ENCODE measurements at places on chromosomes 2 and 18.

DNA sequence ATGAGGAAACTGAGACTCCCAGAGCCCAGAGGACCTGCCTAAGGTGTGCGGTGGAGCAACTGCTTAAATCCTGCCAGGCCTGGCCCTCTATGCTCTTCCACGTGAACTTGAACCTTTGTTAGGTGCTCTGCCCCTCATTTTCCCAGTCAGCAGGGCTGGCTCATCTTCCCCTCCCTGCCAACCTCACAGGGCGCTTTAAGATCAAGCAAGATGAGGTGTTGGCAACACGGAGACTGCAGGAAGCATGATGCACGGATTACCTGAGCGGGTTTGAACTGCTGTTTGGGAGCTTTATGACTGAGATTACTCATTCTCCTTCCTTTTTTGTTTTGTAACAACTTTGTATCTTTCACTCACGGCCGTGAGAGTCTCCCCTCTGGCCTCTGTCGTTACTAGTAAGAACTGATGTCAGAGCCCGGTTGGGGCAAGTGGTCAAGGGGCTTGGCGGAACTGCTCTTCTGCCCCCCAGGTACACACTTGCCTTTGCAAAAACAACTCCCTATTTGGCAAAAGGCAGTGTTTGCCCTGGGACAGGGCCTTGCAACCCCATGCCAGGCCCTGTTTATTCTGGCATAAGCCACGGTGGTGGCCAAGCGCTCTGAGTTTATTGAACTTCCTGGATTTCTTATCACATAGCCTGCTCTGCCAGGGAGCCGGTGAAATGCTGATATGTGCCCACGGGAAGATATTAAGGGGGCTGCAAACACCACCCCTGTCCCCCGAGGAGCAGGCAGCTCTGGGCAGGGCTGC lies 127.8 kb downstream of the INHBB start:
- no peak for DNase-seq

DNA sequence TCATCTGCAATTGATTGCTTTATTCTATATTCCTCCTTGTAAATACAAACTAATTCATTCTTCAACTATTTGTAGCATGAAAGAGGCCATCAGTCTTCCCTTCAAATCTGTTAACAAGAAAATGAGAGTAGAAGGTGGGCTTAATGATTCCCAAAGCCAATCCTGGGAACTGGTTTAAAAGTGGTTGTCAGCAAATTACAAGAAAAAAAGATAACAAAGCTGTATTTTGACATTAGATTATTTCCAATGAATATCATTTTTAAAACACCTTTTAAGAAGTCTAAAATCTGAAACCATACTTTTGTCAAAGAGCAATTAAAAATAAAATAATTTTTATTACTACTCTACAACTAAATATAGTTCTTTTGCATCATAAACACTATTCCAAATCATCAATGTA lies 139.2 kb downstream of the DYM start:
- DNase-seq: no peak

DNA sequence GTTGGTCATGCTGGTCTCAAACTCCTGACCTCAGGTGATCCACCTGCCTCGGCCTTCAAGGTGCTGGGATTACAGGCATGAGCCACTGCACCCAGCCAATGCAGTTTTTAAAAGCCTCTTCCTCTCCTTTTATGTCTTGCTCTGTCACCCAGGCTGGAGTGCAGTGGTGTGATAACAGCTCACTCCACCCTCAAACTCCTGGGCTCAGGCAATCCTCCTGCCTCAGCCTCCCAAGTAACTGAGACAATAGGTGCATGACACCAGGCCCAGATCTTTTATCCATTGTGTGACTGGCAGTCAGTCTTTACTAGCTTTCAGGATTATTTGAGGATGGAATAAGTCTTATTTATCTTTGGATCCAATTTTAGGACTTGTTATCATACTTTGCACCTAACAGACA lies 13.2 kb downstream of the KCTD18 start:
- no peak for DNase-seq

DNA sequence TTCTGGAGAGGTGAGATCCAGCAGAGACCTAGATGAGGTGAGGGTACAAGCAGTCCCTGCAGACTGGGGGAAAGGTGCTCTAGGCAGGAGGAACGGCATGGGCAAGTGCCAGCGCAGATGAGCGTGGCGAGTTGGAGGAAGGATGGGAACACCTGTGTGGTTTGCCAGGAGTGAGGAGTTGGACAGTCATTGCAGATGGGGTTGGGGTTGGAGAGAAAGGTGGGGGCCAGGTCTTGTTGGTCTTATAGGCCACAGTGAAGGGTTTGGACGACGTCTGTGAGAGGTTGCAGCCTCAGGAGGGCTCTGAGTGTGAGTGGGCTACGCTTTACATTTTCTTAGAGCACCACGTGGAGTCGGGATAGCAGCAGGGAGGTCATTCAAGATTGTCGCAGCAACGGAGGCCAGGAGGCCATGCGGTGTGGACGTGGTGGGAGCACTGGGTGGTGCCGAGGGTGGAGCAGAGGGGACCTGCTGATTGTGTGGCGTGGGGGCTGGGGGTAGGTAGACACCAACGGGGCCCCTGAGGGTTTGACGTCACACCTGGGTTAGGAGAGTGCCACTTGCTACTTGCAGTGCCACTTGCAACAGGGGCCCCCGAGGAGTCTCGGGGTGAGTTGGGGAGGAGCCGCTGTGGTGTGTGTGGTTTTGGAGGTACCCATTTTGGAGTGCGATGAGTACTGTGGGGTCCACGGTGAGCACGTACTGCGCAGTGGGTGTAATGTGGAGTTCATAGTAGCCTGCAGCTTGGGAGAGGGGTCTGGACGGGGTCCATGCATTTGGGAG lies 66.2 kb downstream of the LPIN1 start:
- no peak for DNase-seq

GRCh38 chr2:143545059-143545948 lies 416.1 kb downstream of the ARHGAP15 start:
- no peak for DNase-seq

DNA sequence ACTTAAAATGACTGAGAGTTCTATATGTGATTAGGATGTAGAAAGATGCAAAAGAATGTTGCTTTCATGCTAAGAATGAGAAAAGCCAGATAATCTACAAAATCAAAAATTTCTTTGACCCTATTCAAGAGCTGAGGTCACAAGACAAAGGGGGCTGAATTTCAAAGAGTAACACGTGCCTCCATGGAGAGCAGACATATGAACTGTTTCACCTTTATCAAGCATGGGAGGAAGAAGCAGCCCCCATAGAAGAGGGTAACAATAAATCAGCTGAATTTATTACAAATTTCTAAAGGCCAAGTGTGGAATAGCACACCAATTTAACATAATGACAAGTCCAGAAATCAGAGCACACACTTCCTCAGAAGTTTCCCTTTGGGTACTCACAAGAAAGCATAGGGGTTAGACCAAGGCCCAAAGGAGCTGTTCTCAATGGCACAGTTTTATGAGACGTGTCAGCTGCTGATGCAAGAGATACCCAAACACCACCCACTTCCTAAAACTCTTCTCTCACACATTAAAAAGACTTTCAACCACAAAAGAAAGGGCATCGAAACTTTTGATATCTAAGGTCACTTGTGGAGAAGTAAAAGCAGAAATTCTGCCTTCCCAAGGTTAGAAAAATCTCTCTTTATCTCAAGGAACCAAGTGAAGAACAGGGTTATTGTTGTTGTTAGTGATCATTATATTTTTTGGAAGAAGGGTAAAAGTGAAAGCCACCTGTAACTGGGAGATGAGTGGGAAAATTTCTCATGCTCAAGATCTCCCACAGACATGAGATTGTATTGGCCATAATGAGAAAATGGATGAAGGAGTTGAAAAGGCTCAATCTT lies 950.1 kb downstream of the TRIB2 start:
- no peak for DNase-seq

- DNase-seq: no peak
Observed at GRCh38 chr2:74096052-74096451, 51.7 kb downstream of the BOLA3 start.

- peak; percentile 78 for DNase-seq
Observed at GRCh38 chr18:2958819-2959298, 54.1 kb downstream of the LPIN2 start.

DNA sequence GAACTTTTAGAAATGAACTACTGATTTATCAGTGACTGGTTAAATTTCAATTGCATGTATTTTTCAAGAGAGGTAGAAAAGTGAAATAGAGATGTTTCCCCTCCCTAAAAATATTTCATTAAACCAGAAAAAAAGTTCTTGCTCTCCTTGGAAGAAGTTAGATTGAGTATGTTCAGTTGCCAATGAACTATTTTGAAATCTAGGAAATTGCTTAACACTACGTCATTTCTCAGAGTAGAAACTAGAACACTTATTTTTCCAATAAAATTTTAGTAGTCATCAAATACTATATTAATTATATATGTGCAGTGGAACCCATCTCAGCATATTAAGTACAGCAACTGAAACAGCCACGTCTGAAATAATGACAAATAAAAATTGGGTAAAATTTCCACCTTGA lies 51.8 kb upstream of the STAT1 start:
- DNase-seq: peak; percentile 54

GRCh38 chr2:88170472-88170892 lies 336 bp downstream of the THNSL2 start:
- DNase-seq: peak; percentile 33

GRCh38 chr2:39781697-39782096 lies 2.6 kb upstream of the THUMPD2 start:
- DNase-seq: no peak

- peak; percentile 57 for DNase-seq
Observed at GRCh38 chr2:186868344-186868743, 19.4 kb upstream of the ZSWIM2 start.

DNA sequence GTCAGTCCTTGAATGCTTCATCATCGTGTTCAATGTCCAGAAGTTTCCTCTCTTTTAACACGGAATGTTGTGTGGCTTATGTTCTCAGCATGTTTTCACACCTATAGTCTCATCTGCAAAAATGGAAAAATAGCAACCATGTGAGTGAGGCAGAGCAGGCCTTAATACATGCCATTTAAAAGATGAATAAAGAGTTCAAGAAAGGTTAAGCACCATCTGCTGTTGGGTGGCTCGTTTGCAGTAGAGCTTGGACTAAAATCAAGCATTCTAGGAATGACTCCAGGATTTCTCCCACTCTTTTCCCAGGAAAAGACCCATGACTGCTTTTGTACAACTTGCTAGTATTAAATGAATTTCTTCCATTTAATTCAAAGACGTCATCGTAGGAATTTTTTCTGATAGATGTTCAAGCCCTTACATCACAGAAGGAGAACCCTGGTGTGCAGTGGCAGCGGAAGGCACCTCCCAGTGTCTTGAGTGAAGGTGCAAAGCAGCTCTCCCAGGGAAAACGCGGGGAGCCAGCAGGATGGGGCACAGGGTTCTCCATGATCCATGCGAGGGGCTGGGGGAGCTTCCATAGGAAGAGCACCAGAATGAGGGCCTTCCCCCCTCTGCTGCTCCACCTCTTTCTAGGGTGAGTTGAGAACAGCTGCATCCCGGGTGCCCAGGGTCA lies 9.6 kb downstream of the DCDC2C start:
- peak; percentile 2 for DNase-seq

DNA sequence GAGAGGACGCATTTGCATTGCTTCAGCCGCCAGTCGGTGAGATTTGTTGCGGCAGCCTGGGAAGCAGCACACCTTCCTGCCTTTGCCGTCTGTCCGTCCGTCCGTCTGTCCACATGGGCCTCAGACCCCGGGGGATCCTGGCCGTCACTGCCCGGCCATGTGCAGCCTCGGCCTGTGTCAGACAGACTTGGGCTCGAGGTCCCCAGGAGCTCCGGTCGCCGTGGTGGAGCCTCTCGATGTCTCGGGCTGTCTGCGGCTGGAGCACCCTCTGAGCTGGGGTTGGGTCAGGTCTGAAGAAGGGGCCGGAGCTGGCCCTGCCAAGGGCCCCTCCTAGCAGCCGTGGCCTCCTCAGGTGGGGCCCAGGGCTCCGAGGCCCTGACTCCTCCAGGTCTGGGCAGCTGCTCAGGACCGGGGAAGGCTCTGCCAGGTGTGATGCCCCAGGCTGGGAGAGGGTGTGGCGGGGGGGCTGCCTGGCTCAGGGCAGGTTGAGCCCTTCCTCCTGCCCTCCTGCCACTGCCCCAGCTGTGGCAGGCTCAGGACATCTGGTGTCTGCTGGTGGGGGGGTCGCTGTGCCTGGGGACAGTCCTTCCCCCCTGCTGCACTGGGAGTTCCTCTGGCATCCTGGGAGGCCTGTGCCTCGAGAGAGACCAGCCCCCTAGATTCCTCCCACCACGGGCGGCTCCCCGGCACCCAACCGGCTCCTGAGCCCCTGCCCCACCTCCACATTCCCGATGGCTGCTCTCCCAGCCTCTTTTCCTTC lies 11.8 kb downstream of the NEU4 start:
- no peak for DNase-seq

GRCh38 chr2:179677077-179677688 lies 184.2 kb downstream of the ZNF385B start:
- DNase-seq: peak; percentile 8

DNA sequence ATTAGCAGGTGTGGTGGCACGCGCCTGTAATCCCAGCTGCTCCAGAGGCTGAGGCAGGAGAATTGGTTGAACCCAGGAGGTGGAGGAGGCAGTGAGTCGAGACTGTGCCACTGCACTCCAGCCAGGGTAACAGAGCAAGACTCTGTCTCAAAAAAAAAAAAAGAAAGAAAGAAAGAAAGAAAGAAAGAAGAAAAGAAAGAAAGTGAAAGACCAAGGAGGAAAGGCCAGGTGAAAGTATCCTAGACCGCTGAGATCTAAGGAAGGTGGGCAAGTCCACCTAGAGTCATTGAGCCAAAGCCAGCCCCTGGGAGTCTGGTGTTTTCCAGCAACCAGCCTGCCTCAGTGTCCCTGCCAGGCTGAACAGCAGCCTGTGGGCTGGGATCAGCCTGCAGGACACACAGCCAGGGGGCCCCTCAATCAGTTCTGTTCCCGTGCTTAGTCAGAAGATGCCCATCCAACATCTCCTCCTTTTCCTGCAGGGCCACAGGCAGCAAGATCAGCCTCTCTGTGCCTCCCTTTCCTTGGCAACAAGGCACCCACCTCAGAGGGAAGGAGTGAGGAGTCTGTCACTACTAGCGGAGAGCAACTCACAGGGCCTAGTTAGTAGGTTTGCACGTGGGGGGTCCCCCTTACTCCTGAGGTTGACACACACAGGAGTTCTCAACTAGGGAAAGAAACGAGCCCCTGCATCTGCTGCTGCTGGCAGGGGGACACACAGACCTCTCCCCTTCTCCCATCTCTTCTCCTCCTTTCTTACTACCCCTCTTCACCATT lies 64.1 kb downstream of the SMAD7 start:
- DNase-seq: no peak

DNA sequence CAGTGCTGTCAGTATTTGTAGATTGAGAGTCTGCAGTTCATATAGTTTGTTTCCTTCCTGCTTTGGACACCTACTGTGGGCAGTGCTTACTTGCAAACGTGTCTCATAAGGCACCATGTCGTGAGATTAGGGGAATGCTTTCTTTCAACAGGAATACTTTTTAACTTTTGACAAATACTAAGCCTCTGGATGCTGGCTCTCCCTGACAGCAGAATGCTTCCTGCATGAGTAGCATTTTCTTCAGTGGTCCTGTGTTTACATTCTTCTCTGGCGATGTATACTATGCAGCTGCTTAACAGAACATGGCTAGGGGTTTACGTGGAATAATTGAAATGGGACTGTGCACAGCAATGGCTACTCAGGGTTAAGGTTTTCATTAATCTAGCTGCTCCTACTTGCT lies 807.5 kb downstream of the MBD2 start:
- DNase-seq: no peak
